ENCODE measurements at places on chromosomes 6 and 20.

DNA sequence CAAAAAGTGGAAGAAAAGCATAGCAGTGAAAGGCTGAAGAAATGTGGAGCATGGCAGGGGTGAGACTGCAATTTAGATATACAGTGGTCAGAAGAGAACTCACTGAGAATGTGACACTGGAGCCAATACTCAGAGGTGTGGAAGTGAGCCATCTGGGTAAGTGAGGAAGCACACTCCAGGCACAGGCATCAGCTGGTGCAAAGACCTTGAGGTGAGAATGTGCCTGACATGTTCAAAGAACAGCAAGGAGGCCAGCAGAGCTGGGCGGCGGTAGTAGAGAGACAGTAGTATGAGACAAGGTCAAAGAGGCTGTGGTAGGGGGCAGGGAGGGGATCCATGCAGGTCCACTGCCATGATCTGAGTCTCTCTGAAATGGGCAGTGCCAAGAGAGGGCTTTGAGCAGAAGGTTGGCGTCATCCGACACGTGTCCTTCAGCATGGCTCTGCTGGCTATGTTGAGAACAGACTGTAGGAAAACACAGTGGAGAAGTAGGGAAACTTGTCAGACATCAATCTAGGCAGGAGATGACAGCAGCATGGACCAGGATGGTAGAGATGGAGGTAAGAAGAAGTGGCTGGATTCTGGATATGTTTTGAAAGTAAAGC is 84.4 kb downstream of the PLCG1 start:
- no peak for DNase-seq

GRCh38 chr20:44166477-44166876 is 20.5 kb downstream of the JPH2 start:
- no peak for DNase-seq

DNA sequence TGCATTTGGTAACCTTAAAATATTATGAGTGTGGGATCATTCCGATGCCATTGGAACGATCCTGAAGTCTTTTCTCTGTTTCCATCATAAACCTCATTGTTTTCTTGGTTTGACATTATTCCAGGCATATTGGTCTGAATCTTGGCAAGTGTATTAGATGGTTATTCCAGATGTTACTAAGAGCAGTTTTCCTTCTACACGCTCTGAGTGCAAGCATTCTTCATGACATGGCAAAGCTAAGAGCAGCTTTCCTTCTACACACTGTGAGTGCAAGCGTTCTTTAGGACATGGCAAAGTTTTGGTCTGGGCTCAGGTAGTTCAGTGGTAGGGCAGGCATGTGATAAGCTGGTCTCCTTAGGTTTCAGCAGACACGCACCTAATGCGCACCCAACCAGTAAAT is 53.0 kb downstream of the SMOC2 start:
- DNase-seq: no peak

GRCh38 chr6:167647306-167647705 is 179.4 kb upstream of the AFDN start:
- no peak for DNase-seq

- peak; percentile 55 for DNase-seq
These were observed 108.4 kb downstream of the SCML4 start for GRCh38 chr6:107715550-107716321.

- no peak for DNase-seq
These were observed 45.2 kb downstream of the PPP1R3G start for GRCh38 chr6:5130135-5130866.

DNA sequence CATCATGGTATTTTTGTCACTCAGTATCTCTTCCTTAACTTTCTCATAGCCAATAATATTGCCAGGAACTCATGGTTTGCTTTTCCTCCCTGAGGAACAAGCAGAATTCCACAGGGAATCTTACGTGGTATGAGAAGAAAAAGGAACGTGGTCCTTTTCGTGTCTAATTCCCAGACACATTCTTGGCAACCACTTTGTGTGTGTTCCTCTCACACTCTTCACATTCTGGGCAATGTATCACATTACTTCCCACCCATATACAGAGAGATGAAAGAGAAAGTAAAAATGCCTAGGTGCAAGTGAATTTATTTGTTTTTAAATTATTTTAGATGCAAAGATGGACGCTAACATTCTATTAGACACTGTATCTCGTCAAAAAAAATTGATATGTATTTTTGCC is 102.7 kb downstream of the PTPRK start:
- DNase-seq: no peak

GRCh38 chr6:157061770-157062594 is 261.3 kb downstream of the TMEM242 start:
- DNase-seq: no peak

- DNase-seq: no peak
These were observed 264.1 kb upstream of the RIN2 start for GRCh38 chr20:19493794-19494495.

- no peak for DNase-seq
These were observed 26.2 kb downstream of the CCDC167 start for GRCh38 chr6:37473364-37474095.

- DNase-seq: no peak
These were observed 124.5 kb upstream of the TENT5A start for GRCh38 chr6:81876971-81877370.

- DNase-seq: no peak
These were observed 6.5 kb downstream of the PIM1 start for GRCh38 chr6:37176268-37177076.

DNA sequence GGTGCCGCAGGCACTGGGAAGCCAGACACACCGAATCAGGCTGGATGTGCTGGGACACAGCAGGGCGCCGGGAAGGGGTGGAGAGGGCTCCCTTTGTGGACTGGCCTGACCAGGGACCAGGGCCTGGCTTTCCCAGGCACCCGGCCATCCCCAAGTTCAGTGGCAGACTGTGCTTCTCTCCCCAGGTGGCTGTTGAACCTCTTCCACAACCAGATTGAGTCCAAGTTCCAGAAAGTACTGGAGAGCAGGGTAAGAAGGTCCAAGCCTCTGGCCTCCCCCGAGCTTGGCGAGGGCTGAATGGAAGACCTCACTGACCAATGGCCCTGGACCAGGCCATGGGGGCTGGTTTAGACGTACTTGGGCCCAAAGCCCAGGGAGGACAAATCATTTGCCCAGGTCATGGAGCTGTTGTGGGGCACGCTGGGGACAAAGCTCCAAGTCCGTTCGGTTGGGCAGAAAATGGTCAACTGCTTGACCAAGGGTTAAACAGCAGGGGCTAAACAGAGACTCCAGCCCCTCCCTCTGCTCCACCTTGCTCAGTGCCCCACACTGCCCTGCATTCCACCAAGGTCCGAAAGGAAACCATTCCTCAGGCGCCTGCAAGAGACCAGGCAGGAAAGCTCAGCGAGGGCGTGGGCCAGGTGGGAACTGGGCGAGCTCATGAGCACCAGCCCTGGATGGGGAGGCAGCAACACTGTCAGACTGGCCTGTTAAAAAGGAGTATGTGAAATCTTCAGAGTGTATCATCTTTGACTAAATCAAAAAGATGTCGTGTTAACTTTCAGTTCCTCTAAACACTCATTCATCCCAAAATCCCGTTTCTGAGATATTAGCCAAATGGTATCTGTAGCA is 9.1 kb downstream of the LBP start:
- DNase-seq: no peak

DNA sequence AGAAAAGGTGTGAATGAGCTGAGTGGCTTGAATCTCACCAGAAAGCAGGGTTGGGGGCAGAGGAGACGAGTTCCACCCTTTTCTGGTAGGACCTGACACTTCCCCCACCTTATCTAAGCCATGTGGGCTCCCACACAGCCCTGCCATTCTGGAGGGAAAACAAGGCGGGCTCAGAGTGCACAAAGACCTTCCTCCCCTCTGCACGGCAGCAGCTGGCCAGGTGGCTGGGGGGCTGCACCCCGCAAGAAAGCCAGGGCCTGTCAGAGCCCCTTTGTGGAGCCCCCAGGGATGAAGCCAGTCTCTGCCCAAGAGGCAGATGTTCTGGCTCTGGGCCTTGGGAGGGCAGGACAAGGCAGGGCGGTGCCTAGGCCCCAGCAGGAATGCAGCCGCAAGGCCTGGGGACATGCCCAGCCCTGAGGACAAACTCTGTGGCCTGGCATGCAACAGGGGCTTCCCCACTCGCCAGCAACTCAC is 48.4 kb upstream of the DSN1 start:
- no peak for DNase-seq

- no peak for DNase-seq
These were observed 48.9 kb downstream of the SNX14 start for GRCh38 chr6:85544776-85545175.

DNA sequence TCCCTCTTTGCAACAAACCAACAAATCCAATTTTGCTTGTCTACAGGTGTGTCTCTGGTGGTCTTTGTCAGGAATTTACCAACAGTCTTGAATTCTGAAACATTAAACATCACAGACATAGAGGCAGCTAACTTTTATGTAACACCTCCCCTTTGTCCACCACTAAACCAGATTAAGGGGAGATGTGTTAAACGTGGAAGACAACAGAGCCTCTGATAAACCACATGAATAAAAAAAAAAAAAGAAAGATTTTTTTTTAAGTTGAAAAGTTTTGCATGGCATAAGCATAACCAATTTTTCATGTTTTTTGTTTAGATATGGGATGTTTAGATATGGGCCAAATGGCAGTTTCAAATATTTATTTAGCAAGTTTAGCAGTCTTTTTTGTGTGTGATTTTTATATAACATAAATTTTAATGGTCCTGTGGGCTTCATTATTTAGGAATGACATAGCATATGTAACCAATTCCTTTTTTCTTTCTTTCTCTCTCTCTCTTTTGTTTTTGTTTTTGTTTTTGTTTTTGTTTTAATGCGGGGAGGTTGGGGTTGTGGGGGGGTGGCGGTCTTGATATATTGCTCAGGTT is 60.7 kb upstream of the BTN3A2 start:
- no peak for DNase-seq

DNA sequence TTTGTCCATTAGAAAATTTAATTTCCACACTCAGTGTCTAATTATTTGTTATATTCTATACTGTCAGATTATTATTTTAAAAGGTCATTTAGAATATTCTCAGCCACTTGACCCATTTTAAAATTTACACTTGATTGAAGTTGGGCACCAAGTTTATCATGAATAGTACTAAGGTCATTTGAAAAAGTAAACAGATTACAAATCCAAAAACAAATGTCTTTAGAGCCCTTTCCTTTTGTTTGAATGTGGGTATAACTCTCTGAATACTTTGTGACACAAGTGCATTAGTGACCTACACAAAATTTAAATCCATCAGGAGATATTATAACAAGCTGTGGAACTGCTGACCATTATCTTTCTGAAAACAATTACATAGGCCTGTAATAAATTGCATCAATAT is 11.3 kb downstream of the HIVEP2 start:
- DNase-seq: no peak

DNA sequence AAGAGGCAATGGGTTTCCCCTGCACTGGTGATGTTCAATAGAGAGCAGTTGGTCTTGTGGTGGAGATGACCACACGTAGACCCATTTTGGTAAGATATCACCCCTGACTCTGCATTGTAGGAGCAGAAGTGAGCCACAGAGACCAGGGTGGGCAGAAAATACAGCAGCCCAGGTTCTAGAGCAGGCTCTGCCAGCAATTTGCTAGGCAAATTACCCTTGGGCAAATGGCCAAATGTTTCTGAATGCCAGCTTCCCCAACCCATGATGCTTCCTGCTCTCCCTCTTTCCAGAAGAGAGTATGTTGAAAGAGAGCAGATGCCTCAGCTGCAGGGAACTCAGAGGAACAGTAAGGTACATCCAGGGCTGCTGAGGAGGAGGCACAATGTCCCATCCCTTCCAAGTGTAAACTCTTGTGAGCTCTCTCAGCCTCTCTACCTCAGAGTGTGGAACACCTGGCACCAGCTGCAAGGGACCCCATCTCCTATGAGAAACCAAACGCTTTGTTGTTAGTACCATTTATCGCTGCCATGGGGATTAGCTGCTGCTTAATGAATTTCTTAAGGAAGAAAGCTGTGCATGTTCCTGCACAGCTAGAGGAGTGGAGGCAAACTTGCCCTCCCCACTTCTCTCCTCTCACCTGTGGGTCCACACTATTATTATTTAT is 317.5 kb upstream of the MOCS1 start:
- no peak for DNase-seq

- no peak for DNase-seq
These were observed 1.2 kb downstream of the EYA2 start for GRCh38 chr20:46895906-46896242.

- DNase-seq: no peak
These were observed 52.3 kb downstream of the EZR start for GRCh38 chr6:158766621-158767455.

GRCh38 chr6:50524341-50524740 is 189.0 kb upstream of the TFAP2D start:
- no peak for DNase-seq

- no peak for DNase-seq
These were observed 22.6 kb downstream of the UST start for GRCh38 chr6:148769304-148769968.

- DNase-seq: peak; percentile 70
These were observed at the start of gene METTL24 for GRCh38 chr6:110357664-110358552. Gene METTL24, minus strand, starts transcription at chr6:110358349. Its CDS starts 77 bp downstream, at chr6:110358272.

GRCh38 chr6:112227992-112228391 is 26.4 kb downstream of the LAMA4 start:
- DNase-seq: no peak

DNA sequence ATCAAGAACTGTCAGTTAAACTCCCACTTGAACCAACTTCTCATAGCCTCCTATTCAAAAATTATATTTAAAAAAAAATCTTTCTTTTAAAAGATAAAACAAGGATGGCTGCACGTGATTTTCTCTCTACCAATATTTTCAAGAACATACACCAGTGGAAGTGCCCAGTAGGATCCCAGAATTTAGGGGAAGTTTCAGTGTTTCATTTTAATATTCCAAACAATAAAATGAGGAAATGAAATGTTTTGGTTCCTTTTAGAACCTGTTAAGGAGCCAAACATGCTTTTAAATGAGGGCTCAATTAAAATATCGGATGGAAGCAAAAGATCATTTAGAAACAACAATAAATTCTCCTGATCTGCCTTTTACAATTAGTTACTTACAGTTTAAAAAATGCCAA is 26.4 kb upstream of the PRELID3B start:
- DNase-seq: no peak

DNA sequence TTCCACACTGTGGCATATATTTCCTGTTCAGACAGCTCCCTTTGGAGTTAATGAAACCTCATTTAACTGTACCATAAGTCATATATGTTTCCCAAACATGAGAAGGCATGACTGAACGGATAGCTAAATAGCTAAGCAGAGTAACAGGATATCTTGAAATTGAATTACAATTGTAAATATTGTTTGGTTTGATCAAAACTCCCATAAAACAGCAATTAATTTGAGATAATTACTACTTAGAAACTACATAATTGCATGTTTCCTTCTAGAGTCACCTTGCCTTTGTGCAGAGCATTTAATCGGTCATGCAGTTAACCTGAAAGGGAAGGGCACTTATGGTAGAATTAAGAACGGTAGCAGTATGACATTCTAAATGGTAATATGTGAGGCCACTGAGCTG is 179.0 kb upstream of the MAP3K7 start:
- no peak for DNase-seq

GRCh38 chr20:63009988-63010769 is 3.4 kb upstream of the BHLHE23 start:
- peak; percentile 83 for DNase-seq

GRCh38 chr6:137237413-137238170 is 18.4 kb upstream of the IFNGR1 start:
- DNase-seq: no peak

- no peak for DNase-seq
These were observed 138.0 kb upstream of the RREB1 start for GRCh38 chr6:6969761-6970223.
